Caudate nucleus (tissue), 63 donors: ENCODE measurements at places on chromosomes 4 and X.

GRCh38 chr4:138234248-138234647 lies 7.9 kb downstream of the SLC7A11 start:
- no peak for DNase-seq

GRCh38 chr4:129138810-129139496 lies 43.0 kb downstream of the C4orf33 start:
- no peak for DNase-seq

GRCh38 chr4:132071815-132072214 lies 1077.3 kb upstream of the PCDH10 start:
- no peak for DNase-seq

- no peak for DNase-seq
Measured at GRCh38 chr4:2689825-2690700, 66.1 kb downstream of the TNIP2 start.

GRCh38 chr4:85028910-85029309 lies 62.4 kb upstream of the WDFY3 start:
- no peak for DNase-seq
